Body of pancreas (tissue), 4 donors: ENCODE measurements at places on chromosomes 2 and 18.

DNA sequence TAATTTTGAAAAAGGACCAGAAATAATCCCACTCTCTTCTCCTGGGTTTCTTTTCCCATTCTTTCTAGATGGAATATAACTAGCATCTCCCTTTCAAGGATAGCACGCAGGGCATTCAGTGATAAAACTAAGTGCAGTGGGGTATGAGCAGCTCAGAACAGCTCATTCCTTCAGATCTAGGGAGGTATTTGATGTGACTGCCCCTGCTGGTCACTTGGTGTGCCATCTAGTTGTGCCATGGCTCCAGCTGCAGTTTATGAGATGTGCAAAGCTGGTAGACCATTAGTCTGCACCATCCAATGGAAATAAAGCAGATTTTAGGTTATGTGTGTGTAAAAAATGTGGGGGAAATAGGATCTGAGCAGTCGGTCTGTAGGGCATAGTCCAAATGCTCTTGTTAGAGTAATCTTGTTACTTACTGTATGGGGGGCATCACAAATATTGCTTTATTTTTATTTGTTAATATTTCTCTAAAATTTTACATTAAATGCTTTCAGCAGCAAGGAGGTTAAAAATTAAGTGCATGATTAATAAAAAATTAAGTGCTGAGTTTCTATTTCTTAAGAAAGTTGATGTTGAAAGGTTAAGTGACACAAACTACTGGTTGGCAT, 38.9 kb downstream of the CTAGE1 start:
- DNase-seq, result peak; percentile 63

DNA sequence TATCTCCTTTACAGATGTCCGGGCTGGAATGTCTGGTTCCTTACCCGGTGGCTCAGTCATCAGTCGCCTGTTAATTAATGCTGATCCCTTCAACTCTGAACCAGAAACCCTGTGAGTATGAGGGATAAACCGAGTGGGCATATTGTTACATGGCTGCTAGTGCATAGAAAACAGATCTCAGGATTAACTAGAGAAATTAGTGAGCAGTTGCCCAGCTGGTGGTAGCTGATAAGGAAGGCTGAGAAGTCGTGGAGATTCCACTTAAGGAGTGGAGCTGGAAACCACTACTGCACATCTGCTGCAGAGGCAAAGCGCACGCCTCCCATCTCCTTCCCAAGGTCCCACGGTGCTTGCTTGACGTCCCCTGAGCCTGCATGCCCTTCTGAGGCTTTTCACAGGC, 97.7 kb downstream of the DGKD start:
- DNase-seq, result no peak

DNA sequence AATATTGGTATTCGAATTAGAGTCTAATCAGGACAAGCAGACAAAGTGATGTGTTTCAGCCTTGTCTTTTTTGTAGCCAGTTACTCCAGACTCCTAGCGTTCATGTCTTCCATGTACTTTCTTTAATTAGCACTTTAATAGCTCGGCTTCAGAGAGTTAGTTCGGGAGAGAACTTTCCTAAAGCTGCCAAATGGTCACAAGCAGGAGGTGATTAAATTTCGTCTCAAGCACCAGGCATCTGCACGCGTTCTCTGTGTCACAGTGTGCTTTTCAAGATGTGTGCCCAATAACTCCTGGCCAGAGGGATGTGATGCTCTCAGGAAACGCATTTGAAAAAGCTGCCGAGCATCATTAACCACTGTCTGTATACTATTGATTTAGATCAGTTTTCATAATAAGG, 790.8 kb downstream of the SOCS6 start:
- DNase-seq, result no peak

GRCh38 chr2:217732992-217733391, 269.8 kb downstream of the TNS1 start:
- no peak for DNase-seq

- no peak for DNase-seq
Measured at GRCh38 chr2:157466764-157467163, 22.9 kb upstream of the CYTIP start.

GRCh38 chr18:33114749-33115148, 325.8 kb downstream of the CCDC178 start:
- DNase-seq, result no peak

GRCh38 chr2:19102696-19103423, 255.6 kb downstream of the OSR1 start:
- no peak for DNase-seq

DNA sequence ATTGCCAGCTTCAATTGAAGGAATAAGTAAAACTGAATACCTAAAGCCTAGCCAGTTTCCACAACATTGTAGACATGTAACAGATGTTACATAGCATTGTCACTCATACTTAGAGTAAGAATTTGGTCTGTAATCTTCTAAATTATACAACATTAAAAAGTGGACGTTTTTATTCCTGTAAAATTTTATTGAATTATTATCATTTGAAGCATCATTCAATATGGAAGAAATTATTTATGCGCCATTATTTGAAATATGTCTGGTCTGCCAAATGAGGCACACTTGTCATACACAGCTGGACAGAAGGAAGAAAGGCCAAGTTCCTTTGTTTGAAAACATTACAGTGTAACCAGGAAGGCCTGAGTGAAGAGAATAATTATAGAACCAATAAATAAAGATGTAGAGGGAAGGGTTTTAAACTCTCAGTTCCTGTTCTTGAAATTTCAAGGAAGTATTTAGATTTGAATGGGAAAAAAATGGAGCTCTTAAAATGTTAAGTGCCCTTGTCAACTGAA, 575.5 kb downstream of the LRRTM4 start:
- no peak for DNase-seq

GRCh38 chr2:238684362-238685326, 163.2 kb upstream of the TWIST2 start:
- peak; percentile 44 for DNase-seq

DNA sequence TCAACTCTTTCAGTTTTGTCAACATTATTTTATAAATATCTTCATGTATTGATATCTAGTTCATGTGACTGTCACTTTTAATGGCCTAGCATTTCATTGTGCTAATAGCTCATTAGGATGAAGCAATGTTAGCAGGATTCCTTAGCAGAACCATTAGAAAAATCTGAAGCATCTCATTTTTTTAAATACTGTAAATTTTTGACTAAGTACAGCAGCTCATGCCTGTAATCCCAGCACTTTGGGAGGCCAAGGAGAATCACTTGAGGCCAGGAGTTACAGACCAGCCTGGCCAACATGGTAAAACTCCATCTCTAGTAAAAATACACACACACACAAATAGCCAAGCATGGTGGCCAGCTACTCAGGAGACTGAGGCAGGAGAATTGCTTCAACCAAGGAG, 15.6 kb upstream of the ANTXR1 start:
- DNase-seq, result no peak

DNA sequence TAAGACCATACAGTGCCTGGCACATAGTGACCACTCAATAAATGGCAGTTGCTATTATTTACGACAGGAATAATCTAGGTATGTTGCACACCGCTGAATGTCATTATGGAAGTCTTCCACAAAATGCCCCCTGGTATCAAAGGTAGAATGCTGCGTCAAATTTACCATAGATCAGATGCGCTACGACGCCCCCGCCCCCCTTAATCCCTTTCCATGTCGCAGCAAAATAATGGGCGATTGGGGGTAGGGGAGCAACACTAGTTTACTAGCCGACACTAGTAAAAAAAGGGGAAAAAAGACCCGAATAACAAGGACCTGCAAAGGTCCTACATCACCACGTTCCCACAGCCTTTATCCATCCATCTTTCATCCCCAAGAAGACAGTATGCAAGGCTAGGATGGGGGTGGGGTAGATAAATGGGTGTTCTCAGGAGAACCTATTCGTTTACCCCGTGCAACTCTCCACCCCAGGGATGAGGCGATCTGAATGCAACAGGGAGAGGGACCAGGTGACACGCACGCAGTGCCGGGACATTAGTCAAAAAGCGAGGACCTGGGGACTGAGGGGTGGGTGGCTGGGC, 455 bp downstream of the PREPL start:
- no peak for DNase-seq

- DNase-seq, result peak; percentile 83
Measured at GRCh38 chr2:181715033-181715630, 34.8 kb upstream of the NEUROD1 start.

GRCh38 chr18:35525795-35526494, 28.2 kb upstream of the INO80C start:
- no peak for DNase-seq
